ENCODE measurements at places on chromosomes 13 and 19.

GRCh38 chr19:1631557-1632100 is 20.8 kb downstream of the TCF3 start:
- no peak for DNase-seq

DNA sequence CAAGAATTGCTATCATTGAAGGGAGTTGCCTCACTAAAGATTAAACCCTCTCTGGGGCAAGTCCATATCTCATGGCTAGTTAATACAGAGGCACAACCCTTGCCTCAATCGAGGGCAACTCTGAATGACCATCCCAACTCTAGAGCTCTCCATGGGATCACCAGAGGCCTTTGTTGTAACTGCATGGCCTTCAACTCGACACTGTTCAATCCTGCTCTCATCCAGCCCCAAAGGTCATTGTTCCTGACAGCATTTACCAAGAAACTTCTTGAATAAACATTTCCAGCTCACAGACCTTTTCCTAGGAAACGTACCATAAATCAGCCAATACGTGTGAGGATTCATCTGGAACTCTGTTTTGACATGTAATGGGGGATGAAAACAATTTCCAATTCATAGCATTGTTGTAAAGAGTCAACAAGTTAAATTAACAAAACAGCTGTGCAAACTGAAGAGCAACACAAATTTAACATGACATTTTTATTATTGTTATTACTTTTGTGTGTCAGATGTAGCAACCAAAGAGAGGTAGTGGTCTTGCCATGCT is 452.7 kb downstream of the SUCLA2 start:
- no peak for DNase-seq

- DNase-seq: peak; percentile 6
Measured at GRCh38 chr19:1618157-1619093, 13.2 kb upstream of the UQCR11 start.

DNA sequence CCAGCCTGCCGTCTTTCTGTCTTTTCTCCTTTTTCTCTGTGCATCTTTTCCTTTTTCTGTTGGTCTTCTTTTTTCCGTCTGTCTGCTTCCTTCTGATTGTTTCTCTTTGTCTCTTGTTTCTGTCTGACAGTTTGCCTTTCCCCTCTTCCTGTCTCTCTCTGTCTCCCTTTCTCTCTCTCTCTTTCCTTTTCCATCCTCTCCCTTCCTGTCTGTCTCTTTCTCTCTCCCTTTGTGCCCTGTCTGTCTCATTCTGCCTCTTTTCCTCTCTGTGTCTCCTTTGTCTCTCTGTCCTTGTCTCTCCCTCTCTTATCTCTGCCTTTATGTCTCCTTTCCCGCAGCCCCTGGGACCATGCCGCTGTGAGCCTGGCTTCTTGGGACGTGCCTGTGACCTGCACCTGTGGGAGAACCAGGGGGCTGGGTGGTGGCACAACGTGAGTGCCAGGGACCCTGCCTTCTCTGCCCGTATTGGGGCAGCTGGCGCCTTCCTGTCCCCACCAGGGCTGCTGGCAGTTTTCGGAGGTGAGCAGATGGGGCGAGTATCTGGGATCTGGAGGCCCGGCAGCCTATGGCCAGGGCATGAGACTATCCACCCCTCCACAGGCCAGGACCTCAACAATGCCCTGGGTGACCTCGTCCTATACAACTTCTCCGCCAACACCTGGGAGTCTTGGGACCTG is 9.4 kb downstream of the MEGF8 start:
- no peak for DNase-seq

GRCh38 chr19:46611776-46612175 is 10.6 kb downstream of the CALM3 start:
- DNase-seq: no peak

- no peak for DNase-seq
Measured at GRCh38 chr13:114007566-114007965, 33.7 kb upstream of the C13orf46 start.

DNA sequence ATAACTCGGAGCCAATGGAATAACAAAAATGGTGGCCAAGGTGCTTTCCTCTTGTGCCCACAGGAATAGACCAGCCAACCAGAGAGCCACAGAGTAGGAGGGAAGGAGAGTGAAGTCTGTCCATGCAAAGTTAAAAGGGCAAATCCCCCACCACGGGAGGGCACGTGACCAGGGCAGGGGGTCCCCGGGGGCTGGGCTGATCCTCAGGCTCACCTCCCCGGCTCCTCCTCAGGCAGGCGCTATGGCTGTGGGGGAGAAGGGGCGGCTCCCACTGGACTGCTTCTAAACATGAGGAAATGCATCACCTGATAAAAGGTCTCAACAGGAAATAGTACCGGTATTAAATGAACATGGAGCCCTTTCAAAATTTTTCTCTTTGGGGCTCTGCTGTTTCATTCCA is 73.2 kb upstream of the SLC15A1 start:
- no peak for DNase-seq

DNA sequence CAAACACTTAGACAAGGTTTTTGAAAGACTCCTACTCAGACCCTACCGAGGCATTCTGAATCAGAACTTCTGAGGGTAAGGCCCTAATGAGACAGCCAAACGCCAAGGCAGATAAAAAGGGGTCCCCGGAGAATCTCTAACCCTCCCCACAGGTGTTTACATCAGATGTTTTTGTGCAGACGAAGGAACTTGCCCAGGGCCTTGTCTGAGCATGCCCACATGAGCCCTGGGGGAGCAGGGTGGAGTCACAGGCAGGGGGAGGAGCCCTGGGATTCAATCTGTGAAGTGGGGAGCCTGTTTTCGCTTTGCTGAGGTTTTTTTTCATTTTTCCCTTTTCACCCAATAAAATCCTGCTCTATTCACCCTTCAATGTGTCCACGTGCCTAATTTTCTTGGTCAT is 61.6 kb upstream of the MED4 start:
- no peak for DNase-seq

GRCh38 chr19:13557756-13558398 is 51.6 kb upstream of the CACNA1A start:
- no peak for DNase-seq

DNA sequence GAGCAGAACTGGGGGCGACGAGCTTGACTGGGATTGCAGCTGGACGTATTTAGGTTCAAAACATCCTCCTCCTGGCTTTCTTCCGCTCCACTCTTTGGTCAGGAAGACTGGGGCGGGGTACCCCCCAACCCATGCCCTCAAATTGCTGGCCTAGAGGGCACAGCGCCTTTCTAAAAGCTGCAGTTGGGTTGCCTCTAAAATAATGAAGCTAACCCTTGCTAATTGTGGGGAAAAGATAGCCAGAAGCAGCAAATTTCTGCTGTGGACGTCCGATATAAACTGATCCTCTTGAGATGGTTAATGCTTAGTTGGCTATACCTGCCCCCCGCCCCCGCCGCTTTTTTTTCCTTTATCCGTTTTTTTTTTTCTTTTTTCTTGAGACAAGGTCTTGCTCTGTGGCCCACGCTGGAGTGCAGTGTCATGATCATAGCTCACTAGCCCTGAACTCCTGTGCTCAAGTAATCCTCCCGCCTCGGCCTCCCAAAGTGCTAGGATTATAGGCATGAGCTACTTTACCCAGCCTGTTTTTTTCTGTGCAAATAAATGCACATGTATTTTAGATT is 754 bp upstream of the CHERP start:
- DNase-seq: no peak

GRCh38 chr19:50876456-50876855 is 3.2 kb downstream of the KLK2 start:
- no peak for DNase-seq

GRCh38 chr13:32142956-32143375 is 111.4 kb downstream of the FRY start:
- peak; percentile 42 for DNase-seq

DNA sequence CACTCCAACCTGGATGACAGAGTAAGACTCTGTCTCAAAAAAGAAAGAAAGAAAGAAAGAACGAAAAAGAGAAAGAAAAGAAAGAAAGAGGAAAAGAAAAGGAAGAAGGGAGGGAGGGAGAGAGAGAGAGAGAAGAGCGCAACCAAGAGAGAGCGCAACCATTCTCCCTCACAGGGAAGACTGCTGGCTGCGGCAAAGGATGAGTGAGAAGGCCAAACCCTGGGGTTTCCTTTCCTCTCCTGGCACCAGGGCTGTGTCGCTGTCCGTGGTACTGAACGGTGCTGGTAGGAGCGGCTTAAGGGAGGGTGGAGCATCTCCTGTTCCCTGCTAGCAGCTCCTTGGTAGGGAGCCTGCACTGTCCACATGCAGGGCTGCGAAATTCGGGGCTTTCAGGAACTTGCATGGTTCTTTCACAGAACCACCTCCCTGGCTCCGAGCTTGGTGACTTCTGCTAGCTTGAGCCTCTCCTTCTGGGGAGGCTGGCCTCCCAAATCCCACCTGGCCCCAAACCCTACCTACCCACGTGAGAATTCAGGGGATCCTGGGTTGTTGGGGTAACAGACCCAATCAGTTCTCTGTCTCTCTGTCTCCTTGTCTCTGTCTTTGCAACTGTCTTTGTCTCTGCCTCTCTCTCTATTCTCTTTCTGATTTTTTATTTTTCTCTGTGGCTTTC is 51.1 kb upstream of the ZNRF4 start:
- DNase-seq: peak; percentile 84

DNA sequence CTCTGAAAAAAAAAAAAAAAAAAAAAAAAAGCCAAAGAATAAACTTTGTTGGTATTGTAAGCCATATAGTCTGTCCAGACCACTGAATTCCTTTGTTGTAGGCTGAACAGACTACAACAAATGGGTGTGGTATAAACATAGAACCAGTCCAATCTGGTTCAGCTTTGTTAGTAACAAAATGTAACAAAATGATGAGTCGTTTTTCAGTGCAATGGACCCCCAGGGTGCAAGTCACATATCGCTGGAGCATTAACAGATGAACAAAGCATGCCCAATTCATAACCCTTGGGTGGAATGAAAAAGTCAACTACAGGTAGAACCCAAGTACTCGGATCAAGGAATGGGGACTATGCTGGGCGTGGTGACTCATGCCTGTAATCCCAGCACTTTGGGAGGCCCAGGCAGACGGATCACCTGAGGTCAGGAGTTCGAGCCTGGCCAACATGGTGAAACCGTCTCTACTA is 13.6 kb upstream of the FCHO1 start:
- DNase-seq: peak; percentile 21

- DNase-seq: no peak
Measured at GRCh38 chr13:85709072-85709471, 90.1 kb downstream of the SLITRK6 start.

GRCh38 chr19:13926715-13927114 is 11.5 kb downstream of the PODNL1 start:
- DNase-seq: no peak

GRCh38 chr19:10998045-10998533 is 37.3 kb downstream of the SMARCA4 start:
- DNase-seq: peak; percentile 26

- no peak for DNase-seq
Measured at GRCh38 chr13:95447814-95448213, 104.7 kb upstream of the CLDN10 start.

DNA sequence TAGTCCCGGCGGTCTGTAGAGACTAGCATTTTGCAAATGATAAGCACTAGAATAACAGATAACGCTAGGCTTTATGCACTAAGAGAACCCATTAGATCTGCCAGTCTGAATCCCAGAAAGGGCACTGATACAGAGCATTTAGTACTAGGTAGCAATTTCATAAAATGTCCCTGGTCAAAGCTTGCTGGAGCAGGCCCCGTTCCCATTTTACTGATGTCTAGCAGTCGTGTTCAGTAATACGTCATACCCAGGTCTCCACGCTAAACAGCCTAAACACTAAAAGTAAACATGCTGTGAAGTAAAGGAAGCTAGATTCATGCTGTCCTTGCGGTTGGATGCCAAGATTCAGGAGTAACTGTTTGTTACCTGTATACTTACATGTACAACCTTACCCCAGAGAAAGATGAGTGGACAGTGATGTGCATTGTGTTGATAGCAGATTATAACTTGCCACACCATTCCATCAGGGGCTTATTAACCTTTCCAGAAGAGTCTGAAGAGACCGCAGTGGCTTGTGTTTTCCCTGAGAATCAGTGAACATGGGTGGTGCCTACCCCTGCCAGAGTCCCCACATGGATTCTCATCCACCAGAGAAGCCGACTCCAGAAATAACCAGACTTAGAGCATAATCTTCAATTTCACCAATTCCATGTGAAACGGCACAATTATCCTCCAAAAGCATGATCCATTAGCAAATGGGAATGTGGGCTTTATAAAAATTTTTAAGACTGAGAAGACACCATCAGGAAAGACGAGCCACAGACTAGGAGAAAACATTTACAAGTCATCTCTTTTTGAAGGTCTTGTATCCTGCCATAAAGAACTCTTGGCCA is 3.4 kb upstream of the RPS11 start:
- DNase-seq: no peak

GRCh38 chr13:50080911-50081678 is 65.9 kb downstream of the KCNRG start:
- DNase-seq: peak; percentile 54

Data from astrocyte of the spinal cord (primary cell).